ENCODE measurements at places on chromosomes 7 and 10.

- no peak for DNase-seq
Observed at GRCh38 chr7:92781117-92781720, 55.2 kb downstream of the CDK6 start.

DNA sequence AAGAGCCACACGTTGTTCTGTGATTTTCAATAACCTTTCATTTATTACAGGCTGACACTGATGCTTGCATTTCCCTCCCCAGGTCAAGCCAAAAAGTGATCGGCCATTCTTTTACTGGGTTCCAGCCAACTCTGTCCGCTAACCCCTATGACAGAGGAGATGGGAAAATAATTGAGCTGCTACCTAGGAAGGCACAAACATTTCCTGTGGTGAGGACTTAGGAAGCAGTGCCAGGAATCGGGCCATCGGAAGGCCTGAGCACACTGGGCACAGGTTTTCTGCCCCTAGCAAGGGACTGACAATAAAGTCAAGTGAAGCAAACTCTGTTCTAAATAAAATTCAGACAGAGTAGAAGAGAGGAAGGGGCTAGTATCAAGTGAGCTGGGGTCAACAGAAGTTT is 313.0 kb upstream of the AOAH start:
- DNase-seq: no peak

GRCh38 chr10:31146491-31147209 is 115.0 kb upstream of the ZNF438 start:
- no peak for DNase-seq

DNA sequence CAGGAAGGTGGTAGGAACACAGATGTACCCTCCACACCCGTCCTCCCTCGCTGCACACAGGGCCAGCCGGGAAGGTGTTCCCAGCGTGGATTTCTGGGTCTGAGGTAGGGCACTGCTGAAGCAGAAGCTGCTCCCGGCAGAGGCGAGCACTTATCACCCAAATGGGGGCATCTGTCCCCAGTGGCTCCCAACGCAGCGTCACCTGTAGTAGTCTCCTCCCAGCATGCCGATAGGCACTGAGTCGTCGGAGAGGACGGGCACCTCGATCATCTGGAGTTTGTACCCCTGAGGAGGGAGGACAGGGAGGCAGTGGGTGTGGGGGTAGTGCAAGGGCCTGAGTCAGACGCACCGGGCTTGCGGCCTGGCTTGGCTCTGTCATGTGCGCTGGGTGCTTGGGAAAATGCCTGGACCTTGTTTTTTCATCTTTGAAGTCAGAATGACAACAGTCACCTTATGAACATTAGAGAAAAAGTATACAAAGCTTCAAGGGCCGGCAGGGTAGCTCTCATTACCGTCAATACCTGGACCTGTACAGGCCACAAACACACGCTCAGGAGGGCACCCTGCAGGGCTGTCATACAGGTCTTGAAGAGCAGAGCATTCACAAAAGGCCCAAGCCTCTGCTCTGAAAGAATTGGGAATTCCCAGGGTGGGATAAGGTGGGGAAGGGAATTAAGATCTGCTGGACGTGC is 3.1 kb upstream of the PYROXD2 start:
- peak; percentile 28 for DNase-seq

DNA sequence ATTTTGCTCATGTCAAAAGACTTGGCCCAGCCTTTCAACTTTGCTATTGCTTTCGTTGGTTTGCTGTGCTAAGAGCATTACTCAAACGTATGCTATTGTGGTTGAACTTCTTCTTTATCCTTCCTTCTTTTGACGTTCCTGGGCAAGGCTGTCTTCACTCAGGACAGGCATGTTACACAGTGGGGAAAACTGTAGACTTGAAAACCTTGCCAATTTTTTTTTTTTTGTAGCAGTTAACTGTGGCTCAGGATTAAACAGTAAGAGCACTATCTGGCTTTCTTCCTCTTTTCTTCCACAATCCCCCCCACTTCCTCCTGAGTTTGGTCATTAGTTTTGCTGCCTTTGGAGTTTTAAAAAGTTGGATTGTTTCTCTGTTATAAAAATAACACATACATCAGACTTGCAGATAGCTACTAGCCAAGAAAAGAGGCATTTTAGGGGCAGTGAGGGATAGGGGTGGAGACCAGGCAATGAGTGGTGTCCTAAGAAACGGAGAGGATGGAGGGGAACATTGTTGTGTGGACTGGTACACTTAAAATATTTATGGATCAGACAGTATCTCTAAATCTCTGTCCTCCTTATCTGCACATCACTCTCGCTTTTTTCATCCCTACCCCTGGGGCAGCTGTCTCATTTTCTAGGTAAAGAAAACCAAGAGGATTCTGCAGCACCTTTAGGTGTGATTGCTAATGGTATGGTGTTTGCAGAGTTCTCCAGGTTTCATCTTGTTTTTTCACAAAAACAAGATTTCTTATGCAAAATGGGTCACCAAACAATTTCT is 181.7 kb downstream of the LRMDA start:
- DNase-seq: no peak

DNA sequence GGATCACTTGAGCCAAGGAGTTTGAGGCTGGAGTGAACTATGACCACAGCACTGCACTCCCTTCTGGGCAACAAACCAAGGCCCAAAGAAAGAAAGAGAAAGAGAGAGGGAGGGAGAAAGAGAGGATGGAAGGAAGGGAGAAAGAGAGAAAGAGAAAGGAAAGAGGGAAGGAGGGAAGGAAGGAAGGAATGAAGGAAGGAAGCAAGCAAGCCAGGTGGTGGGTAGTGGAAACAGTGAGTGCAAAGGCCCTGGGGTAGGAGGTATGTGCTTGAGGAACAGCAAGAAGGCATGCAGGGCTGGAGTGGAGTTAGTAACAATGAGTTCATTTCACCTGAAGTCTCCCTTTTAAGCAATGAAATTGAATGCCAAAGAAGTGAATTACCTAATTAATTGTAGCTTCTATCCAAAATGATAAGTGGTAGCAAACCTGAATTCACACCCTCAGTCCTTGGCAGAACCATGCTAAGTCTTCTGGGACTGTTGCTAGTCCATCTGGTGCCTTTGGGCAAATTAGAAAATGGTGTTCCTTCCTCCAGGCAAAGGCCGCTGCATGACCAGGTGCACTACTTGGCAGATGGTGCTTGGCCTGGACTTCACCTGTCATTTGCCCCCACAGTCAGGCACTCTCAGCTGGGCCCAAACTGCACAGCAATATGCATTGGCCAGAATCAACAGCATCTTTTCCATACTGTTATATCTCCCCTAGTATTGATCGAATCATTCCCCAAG is 67.4 kb upstream of the MPP7 start:
- DNase-seq: no peak

- no peak for DNase-seq
Observed at GRCh38 chr7:6162650-6163366, 109.6 kb downstream of the CYTH3 start.
